ENCODE measurements at places on chromosomes 12 and 14.
A peak's percentile ranks its signal among the peaks of the same experiment; 100 is the strongest.

DNA sequence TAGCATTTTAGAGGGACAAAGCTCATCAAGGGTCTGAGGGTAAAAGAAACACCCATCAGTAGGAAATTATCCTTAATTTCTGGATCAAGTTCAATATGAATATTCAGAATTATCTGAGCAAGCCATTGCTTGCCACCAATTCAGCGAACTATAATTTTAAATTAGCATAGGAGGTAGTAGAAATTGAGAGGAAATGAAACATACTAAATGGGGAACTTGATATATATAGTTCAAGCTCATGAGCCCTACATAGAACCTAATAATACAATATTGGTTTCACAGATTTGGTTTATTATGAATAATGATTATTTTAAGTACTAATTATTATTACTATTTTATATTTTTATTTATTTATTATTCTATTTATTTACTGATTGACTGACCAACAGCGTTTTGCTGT is 42.1 kb upstream of the GXYLT1 start:
- no peak for ATAC-seq

- no peak for ATAC-seq
Observed at GRCh38 chr14:97218691-97219430, 421.7 kb downstream of the VRK1 start.

DNA sequence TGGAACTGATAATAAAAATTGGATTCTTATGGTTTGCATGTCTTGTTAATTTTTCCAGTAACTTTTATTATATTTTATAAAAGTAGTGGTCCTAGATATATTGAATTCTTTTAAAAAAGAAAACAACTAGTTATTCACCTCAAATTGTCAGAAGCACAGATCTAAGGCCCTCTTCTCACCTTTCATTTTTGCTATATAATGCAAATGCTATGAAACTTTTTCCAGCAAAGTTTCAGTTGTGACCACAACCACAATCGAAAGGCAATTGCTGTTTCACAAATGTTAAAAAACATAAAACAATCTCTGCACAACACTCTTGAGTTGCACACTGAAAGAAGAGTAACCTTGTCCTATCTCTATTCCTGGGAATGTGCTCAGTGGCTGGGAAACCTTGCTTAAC is 479.8 kb upstream of the FLRT2 start:
- no peak for ATAC-seq

DNA sequence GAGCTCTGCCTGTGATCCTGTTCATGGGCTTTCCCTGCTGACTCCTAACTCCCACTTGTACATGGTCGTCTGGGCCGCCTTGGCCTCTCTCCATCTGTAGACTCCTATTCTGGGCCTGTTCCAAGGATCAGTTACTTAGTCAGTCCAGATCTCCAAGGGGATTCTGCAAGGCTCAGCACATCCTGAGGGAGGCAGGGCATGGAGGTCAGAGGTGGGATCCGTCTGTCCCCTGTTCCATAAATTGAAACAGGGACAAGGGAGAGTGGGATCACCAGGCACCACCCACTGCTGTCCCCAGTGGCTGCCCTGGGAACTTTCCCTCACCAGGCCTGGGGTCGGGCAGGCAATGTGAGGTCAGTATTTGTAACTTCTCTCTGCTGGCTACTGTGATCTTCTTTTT is 43.5 kb downstream of the KCTD10 start:
- no peak for ATAC-seq

- ATAC-seq = no peak
Observed at GRCh38 chr14:38108681-38109080, 99.0 kb upstream of the SSTR1 start.

DNA sequence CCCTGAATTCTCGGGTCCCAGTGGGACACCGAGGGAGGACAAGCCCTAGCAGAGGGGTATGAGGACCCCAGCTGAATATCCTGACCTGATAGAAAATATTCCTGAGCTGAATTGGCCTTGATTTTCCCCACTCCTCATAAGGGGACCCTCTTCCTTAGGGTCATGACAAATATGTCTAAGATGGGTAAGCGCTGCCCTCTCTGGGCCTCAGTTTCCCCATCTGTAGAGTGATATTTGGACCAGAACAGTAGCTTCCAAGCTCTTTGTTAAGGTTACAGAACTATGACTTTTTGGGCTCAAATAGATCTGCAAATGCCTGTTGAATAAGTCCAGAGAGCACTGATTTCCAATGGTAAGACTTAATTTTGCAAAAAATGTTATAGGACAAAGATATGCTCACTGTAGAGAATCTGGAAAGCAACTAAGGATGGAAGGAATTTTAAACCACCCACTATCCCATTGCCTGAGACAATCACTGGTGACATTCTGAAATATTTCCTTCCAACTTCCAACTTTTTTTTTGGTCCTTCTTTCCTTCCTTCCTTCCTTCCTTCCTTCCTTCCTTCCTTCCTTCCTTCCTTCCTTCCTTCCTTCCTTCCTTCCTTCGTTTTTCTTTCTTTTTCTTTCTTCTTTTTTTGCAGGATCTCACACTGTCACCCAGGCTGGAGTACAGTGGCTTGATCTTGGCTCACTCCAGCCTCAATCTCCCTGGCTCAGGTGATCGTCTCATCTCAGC is 32.0 kb downstream of the MYL2 start:
- no peak for ATAC-seq

DNA sequence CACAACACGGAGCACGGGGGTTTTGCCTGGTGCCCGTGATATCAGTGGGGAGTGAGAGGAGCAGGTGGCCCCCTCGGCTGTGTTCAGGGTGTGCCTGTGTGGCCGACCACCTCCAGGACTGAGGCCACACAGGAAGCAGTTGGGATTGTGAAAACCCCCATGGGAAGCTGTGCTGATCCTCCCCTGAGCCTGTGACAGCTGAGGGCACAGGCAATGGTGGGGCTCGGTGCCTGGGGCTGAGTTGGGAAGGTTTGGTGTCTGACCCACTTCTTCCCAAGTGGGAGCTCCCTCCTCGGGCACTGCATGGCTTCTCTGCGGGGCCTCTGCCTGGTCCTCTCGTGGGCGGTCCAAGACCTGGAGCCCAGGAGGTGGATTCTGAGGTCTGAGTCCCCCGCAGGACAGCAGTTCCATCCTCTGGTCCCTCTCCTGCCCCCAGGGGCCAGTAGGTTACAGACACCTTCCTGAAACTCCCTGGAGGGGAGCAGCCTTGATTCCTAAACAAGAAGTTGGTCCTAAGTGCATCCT is 17.9 kb downstream of the PACS2 start:
- no peak for ATAC-seq

DNA sequence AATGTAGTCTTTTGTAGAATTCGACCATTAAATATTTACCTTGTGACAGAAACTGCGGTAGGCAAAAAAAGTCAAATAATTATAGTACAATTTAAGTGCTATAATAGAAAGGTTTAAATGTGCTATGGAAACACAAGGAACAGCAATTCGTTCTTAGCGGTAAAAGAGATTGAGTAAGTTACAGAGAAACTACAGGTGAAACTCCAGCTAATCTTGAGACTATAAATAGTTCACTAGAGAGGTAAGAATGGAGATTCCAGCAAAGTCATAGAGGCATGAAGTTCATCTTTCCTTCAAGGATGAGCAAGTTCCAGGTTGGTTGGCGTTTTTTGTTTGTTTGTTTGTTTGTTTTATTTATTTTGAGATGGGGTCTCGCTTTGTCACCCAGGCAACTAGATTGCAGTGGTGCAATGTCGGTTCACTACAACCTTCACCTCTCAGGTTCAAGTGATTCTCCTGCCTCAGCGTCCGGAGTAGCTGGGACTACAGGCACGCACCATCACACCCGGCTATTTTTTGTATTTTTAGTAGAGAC is 878 bp upstream of the R3HDM2 start:
- ATAC-seq = no peak

DNA sequence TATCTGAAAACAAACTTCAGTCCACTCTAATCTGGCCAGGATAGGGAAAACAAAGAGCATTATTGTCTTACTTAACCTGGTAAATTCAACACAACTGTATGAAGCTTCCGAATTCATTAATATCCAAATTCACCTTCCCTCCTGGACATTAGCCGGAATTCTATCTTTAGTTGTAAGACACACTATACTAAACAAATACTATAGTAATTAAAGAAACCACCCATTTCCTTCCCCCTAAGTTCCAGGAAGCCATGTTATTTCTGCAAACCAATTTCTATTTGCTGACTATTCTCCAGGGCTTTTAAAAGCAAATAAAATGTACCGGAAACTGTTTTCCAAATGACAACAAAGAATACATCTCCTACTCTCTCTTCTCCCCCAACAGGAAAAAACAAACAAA is 122.7 kb upstream of the MDM1 start:
- ATAC-seq = no peak

GRCh38 chr12:47819896-47820630 is at the start of gene HDAC7:
Gene HDAC7 (minus strand): TSS chr12:47819903. CDS start chr12:47819785, 118 bp downstream.
- peak; percentile 67 for ATAC-seq

GRCh38 chr14:102046337-102047278 is 40.2 kb downstream of the HSP90AA1 start:
- peak; percentile 90 for ATAC-seq

DNA sequence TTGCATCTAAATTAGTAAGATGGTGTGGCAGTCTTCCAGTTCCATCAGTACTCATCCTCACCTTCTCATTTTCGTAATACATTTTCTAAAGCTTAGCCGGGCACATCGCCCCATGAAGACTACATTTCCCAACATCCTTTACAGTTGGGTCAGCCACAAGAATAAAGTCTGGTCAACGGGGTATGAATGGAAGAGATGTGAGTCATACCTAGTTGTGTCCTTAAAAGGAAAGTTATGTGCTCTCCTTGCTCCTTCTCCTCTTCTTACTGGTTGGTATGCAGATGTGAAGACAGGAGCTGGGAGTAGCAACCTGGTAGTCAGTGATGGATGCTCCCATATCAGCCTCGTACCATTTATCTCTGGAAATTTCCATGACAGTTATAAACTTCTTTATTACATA is 35.9 kb upstream of the EGLN3 start:
- peak; percentile 69 for ATAC-seq

GRCh38 chr12:6904280-6905276 is at the start of gene LRRC23:
Gene LRRC23 (plus strand): TSS chr12:6904822. CDS start chr12:6905634, 812 bp downstream.
- ATAC-seq = peak; percentile 96

DNA sequence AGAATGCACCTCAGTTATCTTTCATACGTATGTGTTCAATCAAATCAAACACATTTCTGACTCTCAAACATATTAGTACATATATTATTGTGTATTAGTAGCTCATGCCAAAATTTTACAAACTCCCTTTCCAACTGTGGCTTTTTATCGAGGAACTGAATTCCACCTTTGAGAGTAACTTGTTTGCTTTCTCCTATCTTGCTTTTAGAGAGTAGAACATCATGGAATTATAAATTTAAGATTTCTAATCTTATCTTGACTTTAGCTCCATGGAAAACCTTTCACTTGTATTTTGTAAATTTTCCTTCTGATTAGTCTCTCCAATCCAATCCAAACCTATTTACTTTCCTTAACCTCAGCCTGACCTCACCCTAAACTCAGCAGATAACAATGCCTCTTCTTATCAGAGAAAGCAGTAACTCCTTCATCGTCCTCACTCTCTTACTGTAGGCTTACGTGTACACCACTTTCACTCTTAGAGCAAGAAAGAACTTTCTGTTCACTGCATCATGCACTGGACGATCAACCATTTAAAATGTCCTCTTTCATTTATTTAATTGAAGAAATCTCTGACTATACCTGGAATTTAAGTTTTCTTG is 164.5 kb downstream of the TMTC3 start:
- ATAC-seq = no peak

DNA sequence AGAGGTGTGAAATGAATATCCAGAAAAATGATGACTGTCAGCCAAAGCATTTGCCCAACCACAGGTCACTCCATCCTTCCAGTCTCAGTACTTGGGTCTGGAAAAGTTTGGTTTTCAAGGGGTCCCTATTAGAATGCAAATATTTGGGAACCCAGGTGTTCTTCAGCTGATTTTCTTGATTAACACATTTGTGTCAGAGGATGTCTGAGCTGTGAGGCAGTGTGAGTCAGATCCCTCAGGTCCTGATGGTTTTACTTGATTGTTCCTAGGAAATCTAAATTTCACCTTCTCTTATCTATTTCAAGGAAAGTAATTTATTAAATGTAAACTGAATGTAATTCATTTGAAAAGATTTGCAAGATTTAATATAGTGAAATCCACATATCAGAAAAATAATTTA is 71.5 kb downstream of the SSPN start:
- no peak for ATAC-seq

DNA sequence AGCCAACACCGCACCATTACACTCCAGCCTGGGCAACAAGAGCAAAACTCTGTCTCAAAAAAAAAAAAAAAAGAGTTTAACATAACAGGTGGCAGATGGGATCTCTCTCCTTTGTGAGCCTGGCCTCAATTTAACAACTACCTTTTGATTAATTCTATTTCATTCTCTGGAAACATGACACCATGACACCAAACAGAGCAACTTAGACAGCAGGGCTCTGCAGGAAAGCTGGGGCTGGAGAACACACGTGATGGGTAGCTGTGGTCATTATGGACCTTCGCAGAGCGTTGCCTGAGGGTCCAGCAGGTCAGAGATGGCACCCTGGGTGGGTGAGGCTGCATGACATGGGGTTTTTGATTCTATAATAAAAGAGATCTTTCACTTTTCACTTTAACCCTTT is 1.7 kb upstream of the DGLUCY start:
- ATAC-seq = no peak

- no peak for ATAC-seq
Observed at GRCh38 chr14:58824106-58824505, 186.3 kb downstream of the DACT1 start.

GRCh38 chr12:11723993-11724392 is 74.5 kb downstream of the ETV6 start:
- ATAC-seq = no peak

- ATAC-seq = no peak
Observed at GRCh38 chr12:2298556-2299200, 245.9 kb downstream of the CACNA1C start.

GRCh38 chr14:64279704-64280668 is 14.2 kb downstream of the ESR2 start:
- peak; percentile 62 for ATAC-seq

DNA sequence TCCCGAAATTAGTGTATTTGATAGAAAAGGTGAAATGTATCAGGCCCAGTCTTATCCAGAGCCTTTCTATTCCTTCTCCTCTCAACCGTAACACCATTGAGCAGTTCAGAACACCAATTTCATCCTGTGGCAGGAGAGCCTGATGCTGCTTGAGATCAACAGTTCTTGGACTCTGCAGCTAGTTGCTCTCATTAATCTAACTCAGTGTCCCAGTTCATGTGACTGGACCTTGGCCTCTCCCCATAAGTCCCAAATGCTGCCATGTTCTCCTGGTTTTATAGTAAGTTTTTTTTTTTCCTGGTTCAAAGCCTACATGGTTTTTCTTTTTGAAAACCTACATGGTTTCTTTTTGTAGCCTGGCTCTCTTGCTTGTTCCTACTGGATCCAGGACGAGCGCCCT is 293.9 kb downstream of the ITPR2 start:
- no peak for ATAC-seq

- peak; percentile 51 for ATAC-seq
Observed at GRCh38 chr14:104093366-104094055, 8.0 kb downstream of the ASPG start.

- ATAC-seq = no peak
Observed at GRCh38 chr12:6279256-6279628, 31.2 kb upstream of the PLEKHG6 start.
